T-helper 17 cell (primary cell): ENCODE measurements at places on chromosomes 7 and 10. TPM values are rescaled to one million over a fixed set of nuclear protein-coding genes. Genes with fewer than 3 reads are reported as not detected.

GRCh38 chr10:77641788-77642397 is 4.3 kb upstream of the KCNMA1 start:
- DNase-seq = no peak
- peaks cover 14% of the 10 kb centered on the region for H3K4me1 ChIP-seq
- peaks cover 2% of the 10 kb centered on the region for H3K36me3 ChIP-seq
- H3K27me3 ChIP-seq = peaks cover 62% of the 10 kb centered on the region
- no peak overlapping the region for H3K4me3 ChIP-seq

DNA sequence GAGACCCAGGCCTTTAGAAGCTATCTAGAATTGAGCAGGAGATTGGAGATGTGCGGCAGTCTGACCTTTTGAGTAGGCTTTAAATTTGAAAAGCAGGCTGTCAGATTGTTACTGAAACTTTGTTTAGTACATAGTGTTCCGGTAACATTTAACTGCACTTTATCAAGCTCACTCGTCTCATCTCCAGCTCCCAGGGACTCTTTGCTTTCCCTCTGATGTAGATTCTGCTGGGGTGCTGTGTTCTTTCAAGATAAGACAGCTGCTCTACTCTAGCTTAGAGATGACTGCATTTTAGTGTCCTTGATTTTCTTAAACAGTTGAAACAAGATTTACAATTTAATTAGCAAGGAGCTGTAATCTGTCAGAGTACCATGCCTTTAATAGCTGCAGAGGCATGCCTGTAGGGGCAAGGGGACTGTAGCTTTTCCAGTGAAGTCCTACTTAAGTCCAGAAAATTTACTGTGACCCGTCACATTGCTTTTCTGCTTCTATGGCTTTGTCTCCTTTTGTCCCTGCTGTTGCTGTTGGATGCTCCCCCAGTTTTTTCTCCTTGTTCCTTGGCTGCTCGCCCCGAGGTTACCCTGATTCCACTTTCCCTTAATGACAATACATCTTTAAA is 56.4 kb upstream of the MTPN start:
- H3K27me3 ChIP-seq = no peaks in the 10 kb centered on the region
- H3K4me3 ChIP-seq = no peak overlapping the region
- peak overlapping the region; percentile 1 for H3K27ac ChIP-seq
- peaks cover 24% of the 10 kb centered on the region for H3K4me1 ChIP-seq
- H3K36me3 ChIP-seq = peaks cover 4% of the 10 kb centered on the region

DNA sequence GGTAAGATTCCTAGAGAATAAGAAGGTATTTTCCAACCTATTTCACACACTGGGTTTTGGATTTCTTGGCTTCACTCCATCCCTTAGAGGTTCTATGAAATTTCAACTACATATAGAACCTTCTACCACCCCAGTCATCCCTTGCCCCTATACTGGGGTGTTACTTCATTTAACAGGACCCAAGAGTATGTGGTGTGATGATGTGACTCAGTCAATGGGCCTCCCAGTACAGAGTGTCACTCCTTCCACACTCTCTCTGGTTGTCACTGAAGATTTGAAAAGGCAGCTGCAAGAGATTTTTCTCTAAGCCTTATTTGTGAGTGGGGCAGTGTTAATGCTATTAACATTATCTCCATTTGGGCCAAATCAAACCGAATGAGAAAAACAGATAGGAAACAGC is 33.5 kb downstream of the FGFBP3 start:
- no peak overlapping the region for H3K27ac ChIP-seq
- no peaks in the 10 kb centered on the region for H3K27me3 ChIP-seq
- no peaks in the 10 kb centered on the region for H3K36me3 ChIP-seq
- no peak for DNase-seq
- no peaks in the 10 kb centered on the region for H3K4me1 ChIP-seq

GRCh38 chr7:132476541-132476940 is 99.7 kb downstream of the PLXNA4 start:
- H3K4me3 ChIP-seq = no peak overlapping the region
- H3K27me3 ChIP-seq = peaks cover 22% of the 10 kb centered on the region
- DNase-seq = no peak
- H3K27ac ChIP-seq = no peak overlapping the region
- no peaks in the 10 kb centered on the region for H3K36me3 ChIP-seq
- peaks cover 17% of the 10 kb centered on the region for H3K4me1 ChIP-seq

CALCR gene
- not detected for total RNA-seq

MPP7 gene
- total RNA-seq = 22.7 TPM
